Activated CD8-positive, alpha-beta memory T cell treated with anti-CD3 and anti-CD28 coated beads for 1 hour (primary cell): ENCODE measurements at places on chromosomes 1 and 21.
A peak's percentile ranks its signal among the peaks of the same experiment; 100 is the strongest.

GRCh38 chr1:161740921-161741320, 8.7 kb upstream of the DUSP12 start:
- DNase-seq, result no peak

GRCh38 chr1:1006305-1007159, 6.6 kb upstream of the HES4 start:
- no peak for DNase-seq

- peak; percentile 16 for DNase-seq
These were observed at the start of gene ABCG1 for GRCh38 chr21:42218836-42219605. ABCG1 (plus strand) TSS chr21:42219140; CDS start chr21:42219263, 123 bp downstream.

- DNase-seq, result no peak
These were observed 21.8 kb downstream of the RSPH1 start for GRCh38 chr21:42474043-42474831.

DNA sequence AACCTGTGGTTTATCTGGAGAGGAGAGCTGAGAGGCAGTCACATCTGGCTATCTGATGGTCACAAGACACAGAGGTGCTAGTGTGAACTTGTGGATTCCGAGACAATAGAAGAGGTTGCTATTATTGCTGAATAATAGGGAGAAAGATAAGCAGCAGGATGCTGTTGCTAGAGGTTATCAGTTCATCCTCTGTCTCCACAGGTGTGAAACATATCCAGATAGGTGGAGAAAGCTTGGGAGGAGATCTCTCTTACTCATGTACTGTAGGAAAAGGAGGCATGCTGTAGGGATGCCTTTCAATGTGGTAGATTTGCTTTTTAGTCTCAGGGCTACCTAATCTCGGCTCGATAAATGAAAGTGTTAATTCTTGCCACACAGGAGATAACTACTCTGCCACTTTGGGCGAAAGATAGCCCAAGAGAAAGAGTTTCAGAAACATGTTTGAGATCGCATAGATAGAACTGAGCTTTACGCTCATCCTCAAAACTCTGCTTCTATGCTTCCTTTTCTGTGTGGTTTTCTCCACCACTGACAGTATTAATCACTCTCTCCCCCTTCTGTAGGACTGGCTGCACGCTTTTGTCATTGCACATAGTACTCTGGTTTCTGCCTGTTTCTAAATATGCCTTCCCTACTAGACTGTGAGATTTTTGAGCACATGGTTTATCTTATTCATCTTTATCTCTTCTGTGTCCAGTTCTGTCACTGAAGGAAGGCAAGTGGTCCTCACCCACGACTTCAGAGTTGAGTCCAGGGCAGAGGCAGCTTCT, 36.7 kb upstream of the PLXNA2 start:
- DNase-seq, result no peak

DNA sequence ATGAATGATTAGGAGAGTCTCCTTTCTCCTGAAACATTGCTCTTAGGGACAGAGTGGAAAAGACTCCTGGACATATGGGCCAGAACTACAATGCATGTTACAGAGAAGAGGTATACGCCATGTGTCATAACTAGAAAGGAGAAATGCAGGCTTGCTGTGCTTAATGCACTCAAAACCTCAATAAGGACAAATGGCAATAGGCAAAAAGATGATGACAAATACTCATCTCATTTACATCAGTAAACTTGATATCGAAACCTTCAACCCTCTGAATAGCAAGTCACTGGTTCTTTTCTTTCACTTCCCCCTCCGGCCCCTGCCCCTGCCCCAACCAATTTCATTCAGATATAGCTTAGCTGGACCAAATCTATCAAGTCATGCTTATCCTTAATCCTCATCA, 1.9 kb upstream of the GPR88 start:
- no peak for DNase-seq

DNA sequence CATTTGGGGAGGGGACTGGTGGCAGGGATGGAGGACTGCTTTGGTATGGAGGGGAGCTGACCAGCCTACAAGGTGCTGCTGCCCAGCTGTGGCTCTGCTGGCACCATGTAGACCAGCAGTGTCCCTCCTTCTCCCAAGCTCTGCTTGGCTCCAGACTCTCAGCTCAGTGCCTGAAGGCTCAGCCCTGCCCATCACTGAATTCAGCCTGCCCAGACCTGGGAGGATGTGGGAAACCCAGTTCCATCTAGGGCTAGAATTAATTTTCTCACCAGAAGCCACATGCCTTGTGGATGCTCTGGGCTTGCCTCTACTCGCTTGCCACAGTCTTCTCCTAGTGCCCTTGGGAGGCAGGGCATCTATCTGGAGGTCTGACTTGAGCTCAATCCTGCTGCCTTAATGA, 195.0 kb upstream of the EDN2 start:
- no peak for DNase-seq

DNA sequence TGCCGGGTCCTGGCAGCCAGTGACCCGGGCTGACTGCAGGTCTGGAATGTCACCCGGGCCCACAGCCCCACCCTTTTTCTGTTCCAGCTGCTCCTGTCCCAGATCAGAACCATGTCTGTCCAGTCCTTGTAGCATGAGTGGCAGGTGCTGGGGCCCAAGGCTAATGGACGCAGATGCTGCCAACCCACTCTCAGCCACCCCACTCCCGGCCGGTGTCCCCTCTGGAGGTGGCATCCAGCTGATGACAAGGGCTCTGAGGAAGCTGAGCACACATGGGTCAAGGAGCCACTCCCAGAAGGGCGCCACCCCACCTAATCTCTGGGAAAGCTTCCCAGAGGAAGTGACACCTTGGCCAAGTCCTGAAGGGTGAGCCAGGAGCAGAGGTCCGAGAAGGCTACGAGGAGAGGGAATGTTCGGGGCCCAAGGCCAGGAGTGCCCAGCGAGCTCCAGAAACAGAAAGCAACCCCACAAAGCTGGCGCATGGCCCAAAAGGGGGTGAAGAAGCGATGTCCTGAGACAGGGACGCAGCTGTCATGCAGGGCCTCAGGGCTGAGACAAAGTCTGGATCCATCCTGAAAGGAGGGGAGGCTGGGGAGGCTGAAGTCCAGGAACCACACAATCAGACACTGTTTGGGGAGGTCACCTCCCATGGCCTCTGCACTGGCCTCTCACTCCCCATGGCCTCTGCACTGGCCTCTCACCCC, 39.5 kb downstream of the ACOT7 start:
- no peak for DNase-seq

DNA sequence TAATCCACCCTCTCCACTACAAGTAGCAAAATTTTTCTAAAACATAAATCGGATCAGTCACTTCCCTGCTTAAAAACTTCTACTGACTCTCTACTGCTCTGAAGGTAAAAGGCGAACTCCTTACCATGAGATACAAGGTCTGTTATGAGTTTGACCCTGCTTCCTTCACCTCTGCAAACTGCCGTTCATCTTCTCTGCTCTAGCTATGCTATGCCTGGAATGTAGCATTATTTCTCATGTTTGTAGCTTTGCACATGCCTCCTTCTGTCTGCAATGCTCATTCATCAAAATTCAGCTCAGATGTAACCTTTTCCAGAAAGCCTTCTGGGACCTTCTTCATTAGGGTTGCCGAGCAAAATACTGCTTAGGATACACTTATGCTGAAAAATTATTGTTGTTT, 30.8 kb downstream of the RPL5 start:
- DNase-seq, result no peak

DNA sequence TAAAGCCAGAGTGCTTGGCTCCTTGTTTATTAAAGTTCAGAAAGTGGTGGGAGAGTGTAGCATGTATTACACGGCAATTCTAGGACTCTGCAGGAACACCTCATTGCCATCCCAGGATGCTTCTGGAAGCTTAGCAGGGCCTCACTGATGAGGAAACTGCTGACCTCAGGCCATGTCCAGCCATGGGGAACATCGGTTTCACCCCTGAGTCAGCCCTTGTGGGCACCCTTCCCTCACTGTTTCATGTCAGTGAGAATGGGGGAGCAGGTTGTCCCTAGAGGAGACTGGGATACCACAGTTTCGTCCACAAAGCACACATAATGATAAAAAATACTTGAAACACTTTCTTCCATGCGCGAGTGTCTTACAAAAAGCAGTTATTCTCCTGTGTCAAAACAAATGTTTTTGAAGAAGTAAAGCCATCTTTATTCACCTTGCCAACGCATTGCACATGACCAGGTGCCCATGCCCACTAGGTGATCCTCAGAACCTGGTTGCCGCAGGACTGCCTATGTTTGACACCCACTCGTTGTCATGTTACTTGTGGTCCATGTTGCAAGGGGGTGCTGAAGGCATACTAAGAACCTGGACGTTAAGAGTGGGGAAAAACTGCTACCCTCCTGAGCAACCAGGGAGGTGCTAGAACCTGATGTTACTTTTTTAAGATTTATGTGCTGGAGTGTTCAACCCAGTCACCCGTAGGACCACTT, 41.2 kb upstream of the TTC22 start:
- DNase-seq, result no peak

DNA sequence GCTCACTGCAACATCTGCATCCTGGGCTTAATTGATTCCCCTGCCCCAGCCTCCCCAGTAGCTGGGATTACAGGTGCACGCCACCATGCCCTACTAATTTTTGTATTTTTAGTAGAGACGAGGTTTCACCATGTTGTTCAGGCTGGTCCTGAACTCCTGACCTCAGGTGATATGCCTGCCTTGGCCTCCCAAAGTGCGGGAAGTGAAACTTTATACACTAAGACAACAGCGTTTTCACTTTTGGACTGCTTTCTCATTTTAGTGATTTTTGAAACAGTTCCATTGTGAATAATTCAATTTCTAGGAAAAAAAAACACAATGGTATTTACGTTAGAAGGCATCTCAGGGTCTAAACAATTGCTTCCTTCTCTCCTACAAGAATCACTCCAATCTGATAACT, 11.8 kb upstream of the KHDRBS1 start:
- no peak for DNase-seq

GRCh38 chr1:245258271-245258920, 103.6 kb downstream of the KIF26B start:
- DNase-seq, result no peak

DNA sequence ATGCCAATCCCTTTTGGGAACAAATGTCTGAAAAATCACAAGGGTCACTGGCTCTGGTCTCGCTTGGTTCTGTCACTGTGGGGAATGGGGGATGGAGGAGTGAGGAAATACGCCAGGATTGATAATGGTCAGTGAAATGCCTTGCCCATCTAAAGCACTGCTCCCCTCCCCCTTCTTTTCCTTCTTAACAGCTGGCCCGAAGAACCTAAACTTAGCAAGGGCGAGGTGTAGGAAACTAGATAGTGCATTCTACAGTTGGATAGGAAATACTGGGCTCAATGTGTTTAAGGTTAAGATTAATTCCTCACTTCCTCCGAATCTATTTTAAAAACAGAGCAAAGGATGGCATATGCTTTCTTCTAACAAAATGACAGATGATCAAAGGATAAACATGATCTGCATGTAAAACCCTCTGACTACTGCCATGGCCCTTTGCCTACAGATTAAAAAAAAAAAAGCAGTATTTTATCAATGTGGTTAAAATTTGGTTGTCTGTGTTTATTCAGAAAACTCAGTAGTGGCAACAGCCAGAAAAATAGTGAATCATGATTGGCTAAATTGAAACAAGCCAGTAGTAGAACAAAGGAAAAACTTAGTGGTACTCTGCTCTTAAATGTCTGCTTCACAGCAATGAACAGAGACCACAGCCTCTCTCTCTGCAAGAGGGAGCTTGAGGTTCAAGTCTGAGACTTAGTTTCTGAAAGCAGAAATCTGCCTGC, 86.1 kb upstream of the VAV3 start:
- DNase-seq, result no peak

- no peak for DNase-seq
These were observed 18.0 kb downstream of the ALDH4A1 start for GRCh38 chr1:18884419-18884717.

- DNase-seq, result no peak
These were observed 62.5 kb downstream of the TMCO4 start for GRCh38 chr1:19737104-19737825.

DNA sequence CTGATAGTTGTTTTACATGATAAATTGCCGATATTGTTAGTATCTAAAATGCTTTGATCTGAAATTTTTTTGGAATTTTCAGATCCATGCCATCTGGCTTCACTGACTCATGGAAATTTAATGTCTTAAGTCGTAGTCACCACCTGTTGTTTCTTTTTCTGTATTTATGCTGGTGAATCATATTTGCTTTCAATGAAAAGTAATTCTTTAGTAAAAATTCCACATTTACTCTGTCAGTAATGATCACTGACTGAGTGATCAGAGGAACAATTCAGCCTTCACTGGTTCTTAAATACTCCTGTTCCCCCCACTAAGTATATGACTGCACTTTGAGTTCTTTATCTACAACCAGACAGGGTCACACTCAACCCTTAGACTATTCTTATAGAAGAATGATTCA, 185.6 kb upstream of the NRIP1 start:
- no peak for DNase-seq

DNA sequence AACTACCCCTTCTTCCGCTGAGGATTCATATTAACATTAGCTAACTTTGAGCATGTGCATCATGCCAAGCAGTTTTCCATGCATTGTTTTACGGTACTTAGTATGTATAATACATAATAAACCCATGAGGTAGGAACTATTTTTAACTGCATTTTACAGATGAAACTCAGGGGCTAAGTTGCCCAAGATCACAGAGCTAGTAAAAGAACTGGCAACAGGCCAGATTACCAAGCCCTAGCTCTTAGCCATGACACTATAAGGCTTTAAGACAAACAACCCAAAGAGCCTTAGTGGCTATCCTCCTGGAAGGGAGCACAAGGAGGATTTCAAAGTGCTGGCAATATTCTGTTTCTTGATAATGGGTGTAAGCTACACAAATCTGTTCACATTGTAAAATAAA, 6.1 kb downstream of the AK2 start:
- DNase-seq, result no peak

DNA sequence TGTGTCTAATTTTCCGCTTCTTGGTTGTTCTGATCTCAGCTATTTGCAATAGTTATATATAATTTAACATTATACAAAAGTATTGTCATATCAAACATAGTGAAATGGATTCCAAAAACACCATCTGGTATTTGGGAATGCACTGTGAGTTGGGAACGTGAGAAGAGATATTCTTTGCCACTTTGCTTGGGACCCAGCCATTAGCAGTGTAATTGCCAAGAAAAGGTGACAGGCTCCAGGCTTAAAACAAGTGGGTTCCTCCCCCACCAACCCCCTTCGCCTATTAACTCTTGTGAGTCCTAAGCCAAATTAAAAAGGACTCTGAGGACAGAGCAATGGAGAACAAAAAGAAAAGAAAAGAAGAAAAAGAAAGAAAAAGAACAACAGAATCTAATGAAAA, 186.7 kb upstream of the NFIA start:
- no peak for DNase-seq
